ENCODE measurements at places on chromosomes 12 and 14.

- no peak for DNase-seq
These were observed 126.8 kb upstream of the CPM start for GRCh38 chr12:69059465-69060457.

GRCh38 chr12:108312693-108313189 is 26.4 kb downstream of the CMKLR1 start:
- no peak for DNase-seq

- no peak for DNase-seq
These were observed 106.6 kb upstream of the NOS1 start for GRCh38 chr12:117468016-117468415.

DNA sequence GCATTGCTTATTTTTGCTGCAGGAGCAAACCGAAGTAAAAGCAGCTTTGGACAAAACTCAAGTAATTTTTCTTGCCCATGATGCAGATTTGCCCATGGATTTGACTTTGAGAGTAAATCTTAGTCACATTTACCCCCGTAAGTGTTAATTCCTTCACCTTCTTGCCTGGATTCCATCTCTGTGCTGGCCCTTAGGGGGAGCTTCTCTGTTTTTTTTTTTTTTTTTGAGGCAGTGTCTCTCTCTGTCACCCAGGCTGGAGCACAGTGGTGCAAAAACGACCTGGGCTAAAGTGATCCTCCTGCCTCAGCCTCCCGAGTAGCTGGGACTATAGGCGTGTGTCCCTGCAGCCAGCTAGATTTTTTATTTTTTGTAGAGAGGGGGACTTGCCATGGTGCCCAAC is 210.2 kb downstream of the FUT8 start:
- no peak for DNase-seq

- no peak for DNase-seq
These were observed 98.3 kb downstream of the CFAP54 start for GRCh38 chr12:96587691-96588090.

DNA sequence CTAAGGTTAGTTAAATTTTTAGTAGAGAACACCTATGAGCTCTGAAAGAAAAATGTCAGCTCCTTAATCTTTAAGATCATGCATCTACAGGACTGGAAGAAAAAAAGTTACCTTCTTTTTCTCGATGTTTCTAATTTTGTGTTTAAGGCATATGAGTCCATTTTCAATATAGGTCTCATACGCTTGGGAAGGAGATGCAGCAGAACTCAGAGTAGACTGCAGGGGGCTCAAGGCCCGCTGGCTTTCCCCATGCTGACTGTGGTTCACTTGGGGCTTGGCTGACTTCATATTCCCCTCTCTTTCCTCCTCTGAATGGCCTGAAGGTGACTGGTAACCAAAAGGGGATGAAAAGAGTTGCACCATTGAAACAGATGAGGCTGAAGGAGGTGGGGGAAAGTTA is 1.5 kb downstream of the CAPRIN2 start:
- no peak for DNase-seq

DNA sequence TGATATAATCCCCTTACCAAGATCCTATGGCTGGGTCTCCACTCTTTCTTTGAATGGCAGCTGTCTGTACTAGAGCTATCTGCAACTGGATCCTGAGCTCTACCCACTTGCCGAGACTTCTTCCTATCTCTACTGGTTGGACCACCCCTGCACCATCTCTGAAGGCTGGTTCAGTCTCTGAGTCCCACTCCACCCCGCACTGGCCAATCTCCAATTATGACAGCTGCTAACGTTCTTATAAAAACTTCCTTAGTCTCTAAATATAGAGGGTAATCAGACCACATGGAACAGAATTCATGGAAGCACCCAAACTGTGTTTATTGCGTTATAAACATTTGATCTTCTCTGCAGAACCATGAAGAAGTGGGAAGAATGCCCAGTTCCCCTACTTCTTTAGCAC is 186.6 kb upstream of the EEA1 start:
- no peak for DNase-seq

GRCh38 chr12:75271576-75271975 is 58.5 kb downstream of the CAPS2 start:
- no peak for DNase-seq

DNA sequence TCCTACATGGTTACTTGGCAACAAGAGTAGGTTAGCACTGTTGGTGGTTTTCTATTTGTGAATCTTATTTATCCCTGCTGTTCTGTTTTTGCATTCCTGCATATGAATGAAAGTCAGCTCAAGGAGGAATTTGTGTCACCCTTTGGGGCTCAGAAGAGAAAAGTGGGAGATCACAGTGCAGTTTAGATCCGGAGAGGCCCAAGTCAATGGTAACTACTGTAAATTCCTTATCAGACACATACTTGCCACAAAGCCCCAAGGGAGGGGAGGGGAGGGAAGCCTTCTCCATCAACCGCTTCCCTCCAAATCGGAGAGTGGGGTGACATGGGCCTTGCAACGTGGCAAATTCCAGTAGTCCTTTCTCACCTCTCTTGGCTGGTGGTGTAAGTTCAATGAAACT is 15.0 kb downstream of the GSG1 start:
- no peak for DNase-seq

GRCh38 chr12:89799316-89799715 is 90.7 kb upstream of the ATP2B1 start:
- no peak for DNase-seq

DNA sequence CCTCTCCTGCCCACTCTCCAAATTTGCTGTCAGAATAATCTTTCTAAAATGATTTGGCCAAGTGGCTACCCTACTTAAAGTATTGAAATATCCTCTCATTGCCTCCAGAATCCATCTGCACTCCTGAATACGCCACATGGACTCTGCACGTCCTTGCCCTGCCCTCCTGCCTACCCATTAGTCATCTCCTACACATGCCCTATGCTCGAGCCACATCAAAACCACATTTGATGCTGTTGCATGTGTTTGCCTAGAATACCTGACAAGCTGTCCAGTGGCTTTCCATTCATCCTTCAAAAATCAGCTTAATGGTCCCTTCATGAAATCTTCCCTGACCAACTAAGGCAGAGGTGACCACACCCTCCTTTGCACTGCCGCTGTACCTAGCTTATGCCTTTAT is 17.0 kb downstream of the VCPKMT start:
- no peak for DNase-seq

GRCh38 chr12:24039113-24039525 is 89.6 kb upstream of the SOX5 start:
- no peak for DNase-seq

- DNase-seq = no peak
These were observed 7.0 kb upstream of the RABGGTA start for GRCh38 chr14:24278424-24278823.

Data from CD4-positive, alpha-beta T cell (primary cell).